Prostate gland (tissue), 2 donors: ENCODE measurements at places on chromosomes 5 and 9.

DNA sequence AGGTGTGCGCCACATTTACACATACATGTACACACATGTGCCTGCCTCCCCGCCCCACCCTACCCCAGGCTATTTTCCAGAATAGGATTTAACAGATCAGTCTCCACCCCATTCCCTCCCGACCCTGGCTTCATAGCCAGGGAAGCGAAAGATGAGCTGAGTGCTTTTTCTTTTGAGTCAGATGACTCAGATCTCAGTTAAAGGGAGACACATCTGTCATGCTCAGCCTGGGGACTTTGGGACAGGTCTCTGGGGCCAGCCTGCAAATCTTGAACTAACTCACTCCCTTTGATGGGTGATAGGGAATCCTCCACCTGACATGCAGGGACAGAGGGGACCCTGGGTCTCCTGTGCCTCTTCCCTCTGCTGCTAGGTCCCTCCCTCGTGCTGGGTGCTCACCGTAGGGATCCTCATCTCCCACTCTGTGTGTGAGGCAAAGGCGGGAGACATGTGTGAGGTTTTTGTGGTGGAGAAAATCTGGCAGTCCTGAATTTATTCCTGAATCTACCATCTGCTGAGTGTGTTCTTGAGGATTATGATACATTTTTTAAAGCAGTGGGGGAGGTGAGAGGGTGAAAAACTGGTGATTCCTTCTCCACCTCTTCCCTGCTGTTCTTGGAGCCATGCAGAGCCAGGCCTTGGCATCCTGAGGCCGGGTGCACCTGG, 37.7 kb downstream of the NEUROG1 start:
- H3K4me3 ChIP-seq: no peak overlapping the region
- no peaks in the 10 kb centered on the region for H3K27me3 ChIP-seq
- no peaks in the 10 kb centered on the region for H3K36me3 ChIP-seq
- no peaks in the 10 kb centered on the region for H3K4me1 ChIP-seq
- H3K27ac ChIP-seq: no peak overlapping the region

DNA sequence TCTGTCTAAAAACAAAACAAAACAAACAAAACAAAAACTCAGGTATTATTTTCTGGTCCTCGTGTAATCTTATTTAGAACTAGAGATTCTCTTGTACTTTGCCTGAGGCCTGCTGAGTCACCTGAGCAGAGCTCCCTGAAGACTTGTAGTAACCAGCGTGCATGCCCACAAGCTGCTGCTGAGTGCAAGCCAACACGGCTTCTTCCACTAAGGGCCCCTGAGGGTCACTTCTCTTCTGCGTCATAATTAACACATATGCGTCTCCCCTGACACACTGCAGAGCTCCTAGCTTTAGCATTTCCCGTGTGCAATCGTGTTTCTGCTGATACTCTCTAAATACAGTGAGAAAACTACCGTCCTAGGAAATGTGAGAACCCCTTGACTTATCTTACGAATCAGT, 10.9 kb upstream of the NDFIP1 start:
- DNase-seq: no peak
- no peak overlapping the region for H3K27ac ChIP-seq
- no peaks in the 10 kb centered on the region for H3K27me3 ChIP-seq
- no peaks in the 10 kb centered on the region for H3K4me1 ChIP-seq

DNA sequence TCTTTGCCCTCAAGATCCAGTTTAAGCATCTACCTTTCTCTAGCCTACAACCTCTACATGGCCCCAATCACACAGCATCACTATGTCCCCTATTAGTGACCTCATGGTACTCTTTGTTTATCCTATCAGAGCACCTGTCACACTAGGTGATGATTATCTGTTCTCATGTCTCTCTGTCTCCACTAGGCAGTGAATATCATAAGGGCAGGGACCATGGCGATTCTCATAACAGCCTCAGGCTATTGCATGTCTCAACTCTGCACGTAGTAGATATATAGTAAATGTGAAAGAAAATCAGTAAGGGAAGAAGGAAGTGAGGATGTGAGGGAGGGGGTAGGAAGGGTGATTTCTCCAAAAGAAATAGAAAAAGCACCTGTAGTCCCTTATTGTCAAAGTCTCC, 311.0 kb downstream of the NSG2 start:
- no peak overlapping the region for H3K27ac ChIP-seq
- H3K36me3 ChIP-seq: no peaks in the 10 kb centered on the region
- no peaks in the 10 kb centered on the region for H3K27me3 ChIP-seq
- no peak overlapping the region for H3K4me3 ChIP-seq
- no peak for DNase-seq
- H3K4me1 ChIP-seq: no peaks in the 10 kb centered on the region

DNA sequence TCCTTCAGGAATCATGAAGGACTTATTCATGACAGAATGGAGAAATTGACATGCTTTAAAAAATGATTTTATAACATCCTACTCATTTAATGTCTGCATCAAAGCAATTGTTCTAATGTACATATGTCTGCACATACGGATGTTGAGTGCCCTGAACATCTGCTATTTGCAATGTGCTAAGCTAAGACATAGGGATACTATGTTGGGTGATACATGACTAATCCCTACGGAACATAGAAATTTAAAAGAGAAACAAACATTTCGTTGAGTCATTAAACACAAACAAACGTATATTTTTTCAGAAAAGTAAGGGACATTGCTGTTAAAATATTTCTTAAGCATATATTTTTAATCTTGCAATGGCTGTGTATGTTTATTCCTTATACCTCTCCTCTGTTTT, 686.5 kb upstream of the ADAMTS16 start:
- no peaks in the 10 kb centered on the region for H3K4me1 ChIP-seq
- no peak for DNase-seq
- H3K27me3 ChIP-seq: no peaks in the 10 kb centered on the region
- H3K4me3 ChIP-seq: no peak overlapping the region
- no peaks in the 10 kb centered on the region for H3K36me3 ChIP-seq

- H3K4me1 ChIP-seq: no peaks in the 10 kb centered on the region
- no peak overlapping the region for H3K27ac ChIP-seq
- H3K27me3 ChIP-seq: no peaks in the 10 kb centered on the region
- no peaks in the 10 kb centered on the region for H3K36me3 ChIP-seq
Measured at GRCh38 chr5:171342362-171343111, 33.5 kb downstream of the TLX3 start.
